Aorta (tissue), 5 donors: ENCODE measurements at places on chromosomes 13 and 19. TPM values are rescaled to one million over a fixed set of nuclear protein-coding genes. Genes with fewer than 3 reads are reported as not detected.
A peak's percentile ranks its signal among the peaks of the same experiment; 100 is the strongest.

DNA sequence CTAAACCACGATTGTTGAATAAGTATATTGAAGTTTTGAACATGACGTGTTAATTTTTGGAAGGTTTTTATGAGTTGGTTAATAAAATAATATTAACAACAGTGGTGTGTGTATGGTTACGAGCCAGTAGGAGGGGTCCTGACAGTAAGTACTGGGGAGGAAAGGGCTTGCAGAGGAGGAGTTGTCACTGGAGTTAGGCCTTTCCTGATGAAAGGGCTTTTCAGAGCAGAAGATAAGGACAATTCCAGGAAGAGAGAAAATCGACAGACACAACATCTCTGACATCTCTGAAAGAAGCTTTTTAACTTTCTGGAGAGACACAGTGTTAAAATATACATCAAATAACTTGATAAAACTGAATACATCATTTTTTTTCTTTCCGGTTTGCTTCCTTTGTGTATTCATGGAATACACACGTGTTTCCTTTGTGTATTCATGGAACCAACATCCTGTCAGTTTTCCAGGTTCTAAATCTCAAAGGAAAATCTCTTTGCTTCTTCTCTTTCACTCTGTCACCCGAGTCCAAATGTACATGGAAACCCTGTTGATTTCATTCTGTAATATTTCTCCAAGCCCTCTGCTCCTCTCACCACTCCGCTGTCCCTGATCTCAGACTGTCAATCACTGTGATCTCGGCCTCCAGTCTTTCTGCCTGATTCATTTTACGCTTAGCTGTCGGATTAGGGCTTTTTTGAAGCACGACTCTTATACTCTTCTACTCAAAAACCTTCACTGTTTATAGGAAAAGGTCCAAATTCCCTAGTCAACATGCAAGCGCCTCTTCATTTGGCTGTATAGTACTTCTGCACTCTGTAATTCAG is 374.4 kb downstream of the DLEU7 start:
- DNase-seq: no peak

DNA sequence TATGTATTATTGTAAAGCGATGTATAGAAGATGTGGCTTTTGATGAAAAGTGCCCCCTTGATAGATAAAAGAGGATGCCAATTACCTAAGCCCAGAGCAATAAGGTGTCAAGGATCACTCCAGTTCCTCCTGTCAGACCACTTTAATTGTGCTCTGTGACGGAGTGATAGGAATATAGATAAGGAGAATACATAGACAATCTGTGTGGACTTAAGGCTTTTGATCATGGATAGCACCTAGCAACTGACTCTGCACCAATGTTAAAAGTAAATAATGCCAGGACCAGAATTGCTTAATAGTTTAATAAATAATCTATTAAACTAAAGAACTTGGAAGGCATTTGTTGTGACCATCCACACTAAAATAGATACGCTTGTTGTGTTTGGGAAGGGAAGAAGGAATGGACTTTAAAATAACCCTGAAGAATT is 390.7 kb upstream of the ARGLU1 start:
- no peak for DNase-seq

GRCh38 chr13:95426631-95427030 is 125.4 kb upstream of the ABCC4 start:
- no peak for DNase-seq

GRCh38 chr13:92573467-92574057 is 653.0 kb upstream of the GPC6 start:
- no peak for DNase-seq

- DNase-seq: no peak
Observed at GRCh38 chr19:45423033-45423588, 606 bp downstream of the ERCC1 start.

DNA sequence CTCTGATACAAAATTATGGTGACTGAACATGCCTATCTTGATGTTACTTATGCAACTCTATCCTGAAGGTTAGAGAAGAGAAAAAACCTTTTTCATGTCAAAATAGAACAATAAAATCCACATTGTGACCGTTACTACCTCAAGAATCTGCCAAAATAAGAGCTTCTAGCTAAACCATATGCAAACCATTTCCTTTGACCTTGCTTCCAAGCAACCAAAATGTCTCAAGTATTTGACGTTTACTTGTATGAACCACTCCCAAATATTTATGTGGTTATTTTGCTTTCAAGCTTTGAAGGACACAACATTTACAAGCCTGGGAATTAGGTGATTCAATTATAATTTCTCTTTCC is 13.9 kb downstream of the FOXO1 start:
- no peak for DNase-seq

DNA sequence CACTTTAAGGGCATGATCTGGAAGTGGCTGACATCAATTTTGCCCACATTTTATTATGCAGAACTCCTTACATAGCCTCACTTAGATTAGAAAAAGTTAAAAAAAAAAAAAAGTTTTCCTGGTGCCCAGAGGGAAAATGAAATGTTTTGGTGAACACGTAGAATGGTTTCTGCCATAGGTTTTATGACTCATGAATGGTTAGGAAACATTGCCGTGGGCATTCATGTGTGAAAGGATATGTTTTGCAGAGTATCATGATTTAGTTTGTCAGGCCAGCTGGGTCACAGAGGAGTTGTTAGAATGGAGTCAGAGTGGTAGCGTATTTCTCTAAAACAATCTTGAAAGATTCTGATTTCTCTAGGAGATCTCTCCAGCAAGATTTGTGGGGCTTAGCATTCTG is 133.8 kb downstream of the MRPL57 start:
- no peak for DNase-seq

DNA sequence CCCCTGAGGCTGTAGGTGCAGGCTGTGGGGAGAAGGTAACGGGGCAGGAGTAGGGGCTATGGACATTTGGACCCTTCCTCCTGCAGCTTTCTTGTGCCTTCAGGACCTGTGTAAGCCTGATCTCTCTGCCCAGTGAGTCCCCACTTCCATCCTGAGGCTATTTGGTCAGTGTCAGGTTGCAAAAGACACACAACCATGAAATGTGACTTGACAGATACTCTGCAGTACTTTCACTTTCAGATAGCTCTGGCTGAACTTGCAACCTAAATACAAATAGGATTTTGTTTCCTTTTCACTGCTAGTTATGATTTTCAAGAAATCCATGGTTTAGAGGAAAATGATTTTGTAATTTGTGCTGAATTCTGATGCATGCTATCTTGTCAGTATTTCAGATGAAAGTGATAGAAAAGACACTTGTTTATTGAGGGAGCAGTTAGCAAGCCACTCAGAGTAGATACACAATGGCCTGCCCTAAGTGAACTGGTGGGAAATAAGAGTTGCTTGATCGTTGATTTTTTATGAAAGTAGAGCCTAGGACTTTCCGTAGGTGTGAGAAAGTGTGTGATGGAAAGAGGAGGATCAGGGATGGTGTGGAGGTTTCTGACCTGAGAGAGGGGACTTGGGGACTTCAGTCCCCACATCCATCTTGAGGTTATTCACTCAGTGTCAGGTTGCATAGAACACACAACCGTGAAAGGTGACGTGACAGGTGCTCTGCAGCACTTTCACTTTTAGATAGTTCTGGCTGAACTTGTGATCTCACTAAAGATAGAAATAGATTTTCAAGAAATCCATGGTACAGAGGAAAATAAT is 18.1 kb upstream of the EID2 start:
- DNase-seq: no peak

DNA sequence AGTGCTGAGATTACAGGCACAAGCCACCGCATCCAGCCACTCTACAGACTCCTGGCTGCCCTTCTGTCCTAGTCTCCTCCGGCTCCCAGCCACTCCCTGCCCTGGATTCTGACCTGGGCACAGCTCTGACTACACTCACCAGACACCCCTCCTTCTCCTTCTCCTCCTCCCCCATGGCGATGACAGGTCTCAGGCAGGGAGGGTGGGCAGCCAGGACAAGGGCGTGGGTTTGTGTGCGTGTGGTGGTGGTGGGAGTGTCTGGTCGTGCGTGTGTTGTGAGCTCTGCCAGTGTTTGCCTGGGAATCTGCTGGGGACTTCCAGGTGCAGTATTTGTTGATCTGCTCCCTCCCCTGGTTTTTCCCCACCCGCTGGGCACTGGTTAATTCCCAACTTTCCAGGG is 3.0 kb upstream of the NCCRP1 start:
- no peak for DNase-seq

DNA sequence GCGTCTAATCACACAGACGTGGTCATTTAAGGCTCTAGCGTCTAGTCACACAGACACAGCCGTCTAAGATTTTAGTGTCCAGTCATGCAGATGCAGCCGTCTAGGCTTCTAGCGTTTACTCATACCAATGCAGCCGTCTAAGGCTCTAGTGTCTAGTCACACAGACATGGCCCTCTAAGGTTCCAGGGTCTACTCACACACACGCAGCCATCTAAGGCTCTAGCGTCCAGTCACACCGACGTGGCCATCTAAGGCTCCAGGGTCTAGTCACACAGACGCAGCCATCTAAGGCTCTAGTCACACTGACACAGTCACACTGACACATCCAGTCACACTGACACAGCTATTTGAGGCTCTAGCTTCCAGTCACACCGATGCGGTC is 55.7 kb downstream of the KLF2 start:
- DNase-seq: peak; percentile 38

GRCh38 chr13:73299787-73300186 is 241.0 kb downstream of the KLF5 start:
- DNase-seq: no peak

- no peak for DNase-seq
Observed at GRCh38 chr13:30510811-30511371, 45.2 kb upstream of the HMGB1 start.

DNA sequence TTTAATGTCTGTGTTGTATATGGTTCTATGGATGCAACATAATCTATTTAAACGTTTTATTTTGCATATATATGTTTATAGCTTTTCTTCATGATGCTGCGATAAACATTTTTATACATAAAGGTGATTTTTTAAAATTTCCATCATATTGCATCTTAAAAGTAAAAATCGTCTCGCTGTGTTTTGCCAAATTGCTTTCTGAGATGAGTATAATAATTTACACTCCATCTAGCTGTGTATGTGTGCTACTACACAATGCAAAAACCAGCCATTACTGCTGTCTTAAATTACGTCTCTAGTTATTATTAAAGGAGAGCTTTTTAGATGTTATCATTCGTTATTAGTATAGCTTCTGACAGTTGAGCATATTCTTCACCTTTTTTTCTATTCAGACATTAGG is 37.2 kb downstream of the METTL21C start:
- DNase-seq: no peak

DNA sequence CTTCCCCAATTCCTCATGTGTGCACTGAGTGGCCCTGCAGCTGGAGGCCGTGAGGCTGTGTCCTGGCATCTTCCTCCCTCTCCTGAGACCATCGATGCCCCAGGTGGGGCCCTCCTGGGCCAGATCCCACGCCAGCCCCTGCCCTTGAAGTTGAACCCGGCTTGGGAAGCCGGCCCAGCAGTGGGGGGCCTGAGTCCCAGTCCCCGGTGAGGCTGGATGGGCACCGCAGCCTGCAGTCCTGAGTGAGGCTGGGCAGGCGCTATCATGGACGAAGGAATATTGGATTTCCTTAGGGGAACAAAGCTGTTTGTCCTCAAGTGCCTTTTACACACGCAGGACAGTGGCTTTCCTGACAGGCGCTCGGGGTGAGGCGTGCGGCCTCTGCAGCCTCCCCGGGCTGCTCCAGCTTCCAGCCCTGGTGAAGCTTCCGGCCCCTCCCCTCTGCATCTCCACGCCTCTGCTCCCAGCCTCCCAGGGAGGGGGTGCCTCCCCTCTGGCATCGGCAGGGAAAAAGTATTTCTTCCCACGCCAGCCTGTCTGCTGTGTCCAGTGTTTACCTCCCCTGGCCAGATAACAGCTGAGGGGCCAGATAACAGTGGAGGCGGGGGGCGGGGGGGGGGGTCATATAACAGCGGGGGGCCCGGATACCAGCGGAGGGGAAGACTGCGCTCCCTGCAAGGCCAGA is 159.5 kb downstream of the KDM4B start:
- peak; percentile 79 for DNase-seq

GRCh38 chr13:33052506-33053280 is 36.5 kb downstream of the KL start:
- DNase-seq: no peak

- DNase-seq: no peak
Observed at GRCh38 chr13:20567881-20568528, 1.0 kb downstream of the IFT88 start.

DNA sequence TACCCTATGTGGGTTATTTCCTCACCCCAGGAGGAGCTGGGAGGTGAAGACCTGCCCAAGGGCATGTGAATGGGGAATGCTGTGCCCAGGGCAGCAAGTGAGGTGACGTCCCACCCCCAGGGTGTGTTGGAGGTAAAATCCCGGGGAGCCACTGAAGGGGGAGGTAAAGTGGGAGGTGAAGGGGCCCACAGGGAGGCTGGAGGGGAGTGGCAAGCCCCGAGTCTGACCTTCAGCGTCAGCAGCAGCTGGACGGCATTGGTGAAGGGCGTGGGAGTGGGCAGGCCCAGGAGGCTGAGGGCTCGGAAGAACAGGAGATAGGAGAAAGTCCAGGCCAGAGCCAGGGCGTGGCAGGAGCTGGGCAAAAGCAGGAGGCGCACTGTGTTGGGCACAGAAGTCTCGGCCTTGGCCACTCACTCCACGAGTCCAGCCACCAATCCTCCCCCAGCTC is 2.4 kb downstream of the MBOAT7 start:
- no peak for DNase-seq

GRCh38 chr19:47446534-47447469 is 24.9 kb downstream of the SLC8A2 start:
- no peak for DNase-seq

GRCh38 chr13:114128624-114129522 is 3.5 kb downstream of the RASA3 start:
- DNase-seq: peak; percentile 92

GRCh38 chr13:80131204-80131603 is 209.7 kb downstream of the SPRY2 start:
- peak; percentile 86 for DNase-seq

- no peak for DNase-seq
Observed at GRCh38 chr19:40763963-40764362, 11.4 kb upstream of the MIA start.

DNA sequence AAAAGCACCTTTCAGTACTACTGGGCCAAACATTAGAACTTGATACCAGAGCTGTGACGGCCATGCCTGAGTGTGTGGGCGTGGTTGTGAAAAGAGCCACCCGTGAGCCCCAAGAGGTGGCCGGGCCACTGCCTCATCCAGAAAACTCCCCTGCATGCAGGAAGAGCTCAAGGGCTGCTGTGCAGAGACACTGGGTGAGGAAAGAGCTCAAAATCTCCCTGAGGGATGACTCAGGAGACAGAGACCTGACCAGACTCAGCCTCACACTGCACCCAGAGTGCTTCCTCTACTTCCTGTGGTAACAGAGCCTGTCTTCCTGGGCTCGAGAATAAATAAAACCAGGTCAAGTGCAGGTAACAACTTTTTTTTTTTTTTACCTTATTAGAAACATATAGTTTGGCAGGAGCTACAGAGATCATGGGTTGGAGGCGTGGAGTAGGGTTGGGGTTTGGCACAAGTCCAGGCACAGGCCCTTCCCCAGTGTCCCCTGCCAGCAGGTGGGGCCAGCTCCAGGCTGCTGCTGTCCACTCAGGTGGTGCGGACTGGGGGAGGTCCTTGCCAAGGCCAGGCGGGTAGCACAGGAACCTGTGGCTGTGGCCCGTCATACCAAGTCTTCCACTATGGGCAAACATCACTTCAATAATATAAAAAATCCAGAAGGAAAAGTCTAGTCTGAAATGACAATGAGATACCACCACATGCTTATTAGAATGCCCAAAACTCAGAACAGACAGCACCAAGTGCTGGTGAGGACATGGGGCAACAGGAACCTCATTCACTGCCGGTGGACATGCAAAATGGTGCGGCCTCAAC is 25.5 kb downstream of the ELL start:
- no peak for DNase-seq

Gene AMH
- 3.1 TPM for polyA plus RNA-seq

Gene KLK4
- polyA plus RNA-seq: not detected

Gene CEACAM18
- 0.63 TPM for polyA plus RNA-seq

Gene C5AR2
- 0.20 TPM for polyA plus RNA-seq

Gene NLRP12
- not detected for polyA plus RNA-seq
